ENCODE measurements at places on chromosomes 12 and 14.

- no peak for DNase-seq
Observed at GRCh38 chr14:96254687-96255086, 1.3 kb upstream of the BDKRB1 start.

GRCh38 chr12:70719071-70719470, 81.8 kb upstream of the PTPRB start:
- DNase-seq = no peak

GRCh38 chr12:81819991-81820633, 61.0 kb upstream of the PPFIA2 start:
- DNase-seq = no peak

GRCh38 chr12:873954-874353, 75.5 kb downstream of the RAD52 start:
- no peak for DNase-seq

DNA sequence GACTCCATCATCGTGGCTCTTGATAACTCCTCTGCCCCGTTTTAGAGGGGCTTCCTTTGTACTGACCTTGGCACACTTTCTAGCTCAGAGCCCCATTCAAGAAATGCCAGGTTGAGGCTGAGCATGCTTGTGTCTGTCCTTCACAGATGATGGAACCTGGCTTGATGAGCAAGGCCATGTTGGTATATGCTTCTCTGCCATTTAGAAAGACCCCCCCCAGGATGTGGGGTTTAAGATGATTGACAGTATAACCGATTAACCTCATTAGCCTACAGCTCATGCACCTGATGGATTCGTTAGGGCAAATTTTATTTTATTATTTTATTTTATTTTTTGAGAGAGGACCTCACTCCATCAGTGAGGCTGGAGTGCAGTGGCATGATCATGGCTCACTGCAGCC, 21.0 kb downstream of the BATF start:
- no peak for DNase-seq

DNA sequence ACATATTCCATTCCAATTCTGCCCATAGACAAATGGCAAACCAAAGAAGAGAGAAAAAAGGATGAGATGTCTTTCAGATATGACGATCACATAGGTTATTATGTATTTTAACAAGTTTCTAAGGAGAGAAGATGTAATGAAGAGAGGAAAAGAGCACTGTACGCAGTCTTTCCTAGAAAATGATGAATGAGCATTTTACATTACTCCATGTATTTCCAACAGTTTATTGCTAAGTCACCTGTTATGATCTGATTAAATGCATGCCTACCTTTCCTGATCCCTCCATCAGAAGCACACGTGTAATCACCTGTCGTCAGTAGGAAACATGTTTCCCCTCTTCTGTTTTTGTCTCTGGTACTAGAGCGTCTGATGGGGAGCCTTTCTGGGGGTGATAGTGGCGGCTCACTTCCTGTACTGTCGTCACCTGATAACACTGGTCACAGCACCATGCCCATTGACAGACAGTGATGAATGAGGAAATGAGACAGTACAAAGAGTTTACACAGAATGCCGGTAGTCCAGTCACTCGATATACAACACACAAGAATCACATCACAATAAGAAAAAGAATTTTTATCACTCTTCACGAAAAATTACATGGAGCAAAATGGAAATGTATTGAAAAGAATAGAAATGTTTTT, 161.6 kb downstream of the KCNC2 start:
- no peak for DNase-seq

DNA sequence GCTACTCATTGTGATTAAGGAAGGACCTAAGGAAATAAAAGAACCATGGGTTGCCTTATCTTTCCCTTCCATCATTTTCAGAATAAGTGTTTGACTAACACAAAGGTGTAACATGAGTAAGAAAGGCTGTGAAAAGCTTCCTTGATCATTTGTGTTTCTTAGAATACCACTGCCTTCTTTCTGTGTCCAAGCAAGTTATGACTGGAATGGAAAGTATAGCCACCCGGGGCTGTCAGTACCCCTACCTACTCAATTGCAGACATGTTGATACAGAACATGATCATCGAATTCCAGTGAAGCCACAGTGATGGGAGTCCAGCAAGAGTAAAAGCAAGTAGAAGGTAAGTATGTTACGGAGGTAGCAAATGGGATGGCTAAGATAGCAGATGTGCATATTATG, 209.8 kb downstream of the PELI2 start:
- DNase-seq = no peak

DNA sequence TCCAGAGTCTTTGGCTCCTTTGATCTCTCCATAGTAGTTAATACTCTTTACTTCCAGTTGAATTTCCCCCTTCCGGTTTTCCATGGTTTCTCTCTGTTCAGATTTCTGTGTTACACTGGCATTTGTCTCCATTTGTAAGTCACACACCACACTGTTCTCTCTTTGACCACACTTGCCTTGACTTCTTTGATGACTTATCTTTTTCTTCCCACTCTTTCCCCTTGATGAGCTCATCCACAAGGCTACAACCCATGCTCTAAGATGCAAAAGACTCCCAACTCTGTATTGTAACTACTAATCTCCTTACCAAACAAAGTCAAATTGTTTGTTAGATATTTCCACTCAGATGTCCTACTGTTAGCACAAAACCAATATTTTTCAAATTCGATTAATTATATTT, 242.7 kb upstream of the E2F7 start:
- no peak for DNase-seq

- DNase-seq = peak; percentile 70
Observed at GRCh38 chr14:69643430-69644200, 32.2 kb downstream of the SUSD6 start.

DNA sequence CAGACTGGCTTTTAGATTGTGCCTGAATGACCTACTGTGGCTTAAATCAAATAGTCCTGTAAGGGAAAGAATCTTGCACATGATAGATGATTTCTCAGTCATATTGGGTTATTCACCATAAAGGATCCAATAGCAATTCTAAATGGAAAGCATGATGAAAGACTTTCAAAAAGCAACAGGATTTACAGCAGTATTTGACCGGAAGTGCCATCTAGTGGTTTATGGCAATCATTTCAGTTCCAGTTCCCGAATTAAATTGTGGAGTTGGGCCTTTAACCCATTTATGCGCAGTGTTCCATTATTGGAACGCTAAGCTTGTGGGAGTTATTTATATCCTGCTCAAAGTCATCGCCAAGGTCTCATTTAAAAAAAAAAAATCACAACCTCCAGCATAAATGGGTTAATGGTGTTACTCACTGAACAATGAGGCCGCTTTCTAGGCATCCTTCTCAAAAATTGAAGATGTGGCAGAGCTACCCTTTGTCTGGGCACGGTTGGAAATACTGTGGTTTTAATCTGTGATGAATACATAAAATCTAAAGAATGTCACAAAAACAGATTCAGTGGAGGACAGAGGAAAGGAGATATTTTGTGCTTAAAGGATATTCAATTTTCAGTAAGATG, 60.8 kb upstream of the REP15 start:
- no peak for DNase-seq

GRCh38 chr12:121397521-121397920, 2.4 kb upstream of the RNF34 start:
- DNase-seq = no peak

GRCh38 chr12:86186449-86186848, 69.7 kb downstream of the MGAT4C start:
- DNase-seq = no peak
